ENCODE measurements at places on chromosomes 2 and 18. TPM values are rescaled to one million over a fixed set of nuclear protein-coding genes. Genes with fewer than 3 reads are reported as not detected.

Gene DSG3
- polyA plus RNA-seq, result not detected

Gene EN1
- not detected for polyA plus RNA-seq

Gene PHOSPHO2
- polyA plus RNA-seq, result 4.8 TPM

Gene ASXL3
- polyA plus RNA-seq, result not detected

Gene UCN
- polyA plus RNA-seq, result 2.6 TPM

Gene TUBB8B
- 6.7 TPM for polyA plus RNA-seq

Gene ATP6V1C2
- 0.10 TPM for polyA plus RNA-seq

Gene WNT6
- polyA plus RNA-seq, result 0.09 TPM

Gene FAM110C
- polyA plus RNA-seq, result 3.5 TPM

Gene REG1B
- polyA plus RNA-seq, result not detected

Gene SETBP1
- polyA plus RNA-seq, result 0.65 TPM

GRCh38 chr2:124534028-124534427 is 508.9 kb downstream of the CNTNAP5 start:
- no peak for DNase-seq

DNA sequence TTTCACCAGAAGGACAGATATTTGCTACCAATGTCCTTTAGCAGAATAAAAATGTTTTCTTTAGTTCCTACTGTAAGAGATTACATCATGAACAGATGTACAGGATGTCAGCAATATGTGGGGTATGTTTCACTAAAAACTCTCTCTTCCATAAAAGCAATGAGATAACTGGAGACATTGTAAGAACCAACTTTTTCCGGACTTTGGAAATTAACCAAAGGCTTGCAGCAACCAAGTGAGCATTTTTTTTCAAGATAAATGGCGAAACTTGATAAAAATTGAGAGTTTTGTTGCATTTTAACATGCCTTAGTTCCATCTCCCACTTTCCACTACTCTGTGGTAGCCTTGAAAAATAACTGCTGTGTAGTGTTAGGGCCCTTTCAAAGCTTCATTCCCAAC is 429.8 kb upstream of the CDH2 start:
- DNase-seq, result no peak

DNA sequence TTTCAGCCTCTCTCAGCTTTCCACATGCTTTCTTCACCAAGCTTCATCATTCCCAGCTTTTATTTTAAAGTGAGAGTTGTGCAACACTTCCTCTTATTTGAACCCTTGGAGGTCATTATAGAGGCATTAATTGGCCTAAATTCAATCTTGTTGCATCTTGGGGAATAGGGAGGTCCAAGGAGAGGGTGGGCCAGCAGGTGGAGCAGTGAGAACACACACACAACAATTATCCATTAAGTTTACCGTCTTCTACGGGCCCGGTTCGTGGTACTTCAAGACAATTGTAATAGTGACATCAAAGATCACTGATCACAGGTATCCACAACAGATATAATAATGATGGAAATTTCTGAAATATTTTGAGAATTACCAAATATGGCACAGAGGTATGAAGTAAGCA is 457.2 kb upstream of the SMIM21 start:
- DNase-seq, result no peak

- DNase-seq, result no peak
These were observed 196.8 kb downstream of the MCFD2 start for GRCh38 chr2:46718784-46719183.

DNA sequence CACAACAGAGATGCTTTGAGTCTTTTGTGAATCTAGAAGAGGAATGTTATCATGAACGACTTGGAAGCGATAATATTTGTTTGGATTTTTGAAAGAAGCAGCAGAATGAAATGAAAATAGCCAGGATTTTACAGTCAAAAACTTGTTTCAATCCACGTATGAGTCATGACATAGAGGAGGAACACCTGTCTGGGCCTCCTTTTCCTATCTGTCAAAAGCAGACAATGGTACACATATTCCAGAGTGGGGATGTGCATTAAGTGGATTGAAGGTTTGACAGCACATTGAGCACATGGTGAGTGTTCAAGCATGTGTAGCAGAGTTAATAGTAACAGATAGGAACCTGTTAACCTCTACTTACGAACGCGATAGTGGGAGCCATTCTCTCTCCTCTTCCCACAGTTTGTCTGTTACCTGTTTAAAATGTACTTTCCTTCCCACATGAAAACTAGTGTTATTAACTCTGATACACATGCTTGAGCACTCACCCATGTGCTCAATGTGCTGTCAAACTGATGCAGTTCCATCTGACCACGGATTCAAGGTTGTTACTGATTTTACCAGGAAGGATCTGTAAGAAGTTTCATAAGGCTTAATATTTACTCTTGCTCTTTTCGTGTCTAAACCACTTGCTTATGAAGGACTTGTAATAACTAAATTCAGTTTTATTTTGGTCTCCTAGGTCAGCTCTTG is 863.4 kb upstream of the SOX11 start:
- DNase-seq, result no peak

DNA sequence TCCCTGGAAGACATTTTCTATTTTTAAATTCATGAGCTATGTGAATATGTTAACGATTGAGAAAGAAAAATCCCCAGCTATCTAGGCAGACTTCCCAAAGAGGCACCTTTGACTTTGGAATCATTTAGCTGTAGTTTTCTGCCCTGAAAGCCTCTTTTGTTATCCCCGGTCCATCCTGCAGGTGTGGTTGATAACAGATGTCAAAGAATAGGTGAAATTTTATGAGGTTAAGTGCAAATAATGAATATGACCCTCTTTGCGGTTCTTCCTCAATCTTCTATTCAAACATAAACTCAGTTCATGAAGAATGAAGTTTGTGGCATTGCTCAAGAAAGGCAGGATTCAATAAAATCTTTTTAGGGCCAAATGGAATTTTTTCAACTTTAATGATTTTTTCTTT is 51.6 kb upstream of the ATP8B1 start:
- no peak for DNase-seq

- no peak for DNase-seq
These were observed 97.8 kb upstream of the CELF4 start for GRCh38 chr18:37663446-37663845.

DNA sequence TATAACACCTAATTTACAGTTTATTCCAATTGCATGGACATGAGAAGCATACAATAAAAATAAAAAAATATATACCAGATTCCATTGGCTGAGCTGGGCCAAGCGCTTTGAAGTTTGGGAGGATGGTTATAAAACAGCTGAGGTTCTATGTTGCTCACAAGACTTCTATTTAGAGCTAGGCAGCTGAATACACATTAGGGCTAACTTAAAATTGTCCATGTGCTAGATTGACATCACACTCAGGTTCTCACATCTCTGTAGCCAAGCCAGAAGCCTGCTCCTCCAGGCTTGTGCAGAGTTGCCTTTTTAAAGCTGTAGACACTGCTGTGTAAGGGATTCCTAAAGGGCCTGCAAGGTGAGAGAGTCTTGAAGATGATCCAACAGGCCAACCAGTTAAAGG is 871.1 kb upstream of the FANCL start:
- DNase-seq, result no peak

DNA sequence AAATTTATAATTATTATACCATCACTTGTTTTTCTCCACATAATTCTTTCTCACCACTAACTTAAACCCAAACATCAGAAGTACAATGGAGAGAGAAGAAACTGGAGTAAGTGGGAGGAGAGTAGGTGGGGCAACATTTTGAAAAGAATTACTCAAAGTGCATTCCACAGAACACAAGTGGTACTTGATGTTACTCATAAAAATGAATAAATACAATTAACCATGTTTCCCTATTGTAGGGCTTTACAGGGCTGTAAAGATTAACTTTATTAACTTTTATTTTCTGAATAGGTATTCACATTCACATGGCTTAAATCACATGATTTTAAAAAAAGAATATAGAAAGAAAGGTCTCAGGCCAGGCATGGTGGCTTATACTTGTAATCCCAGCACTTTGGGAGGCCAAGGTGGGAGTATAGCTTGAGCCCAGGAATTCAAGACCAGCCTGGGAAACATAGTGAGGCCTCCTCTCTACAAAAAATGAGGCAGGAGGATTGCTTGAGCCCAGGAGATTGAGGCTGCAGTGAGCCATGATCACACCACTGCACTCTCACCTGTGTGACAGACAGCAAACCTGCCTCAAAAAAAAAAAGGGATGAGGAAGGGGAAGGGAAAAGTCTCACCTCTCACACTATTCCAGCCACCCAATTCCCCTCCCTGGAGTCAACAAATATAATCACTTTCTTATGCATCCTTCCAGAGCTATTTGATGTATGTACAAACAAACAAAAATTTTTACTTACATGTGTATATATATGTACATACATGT is 47.1 kb downstream of the KCNG3 start:
- DNase-seq, result no peak

- no peak for DNase-seq
These were observed 106.3 kb downstream of the GRB14 start for GRCh38 chr2:164515030-164515429.

DNA sequence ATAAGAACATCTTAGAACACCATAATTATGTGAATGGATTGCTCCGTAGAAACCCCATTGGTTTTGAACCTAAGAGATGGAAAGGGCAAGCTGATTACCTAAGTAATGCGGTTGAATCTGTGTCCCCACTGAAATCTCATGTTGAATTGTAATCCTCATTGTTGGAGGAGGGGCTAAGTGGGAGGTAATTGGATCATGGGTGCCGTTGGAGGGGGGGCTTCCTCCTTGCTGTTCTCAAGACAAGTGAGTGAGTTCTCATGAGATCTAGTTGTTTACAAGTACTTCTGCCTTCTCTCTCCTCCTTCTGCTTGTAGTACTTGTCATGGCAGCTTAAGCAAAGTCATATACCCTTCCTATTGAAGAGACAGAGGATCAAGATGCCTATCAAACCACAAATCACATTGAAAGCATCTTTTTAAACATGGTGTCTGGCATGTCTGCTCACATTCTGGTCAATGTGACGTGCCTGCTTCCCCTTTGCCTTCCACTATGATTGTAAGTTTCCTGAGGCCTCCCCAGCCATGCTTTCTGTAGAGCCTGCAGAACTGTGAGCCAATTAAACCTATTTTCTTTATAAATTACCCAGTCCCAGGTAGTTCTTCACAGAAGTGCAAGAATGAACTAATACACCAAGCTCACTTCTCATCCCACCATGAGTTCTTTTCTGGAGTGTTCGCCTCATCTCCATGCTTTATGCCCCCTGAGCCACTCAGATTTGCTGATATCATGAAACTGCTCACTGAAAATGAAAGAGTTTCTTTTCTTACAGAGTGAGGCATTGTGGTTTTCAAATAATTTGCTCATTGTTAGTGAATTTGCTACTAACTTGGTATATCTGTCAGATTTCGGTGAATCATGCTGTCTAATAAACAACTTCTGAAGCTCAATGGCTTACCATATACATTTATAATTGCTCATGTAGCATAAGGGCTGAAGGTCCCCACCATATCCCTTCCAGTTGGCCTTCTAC is 23.6 kb downstream of the KCNE4 start:
- no peak for DNase-seq

GRCh38 chr2:110993557-110994231 is 127.0 kb upstream of the BCL2L11 start:
- DNase-seq, result no peak

DNA sequence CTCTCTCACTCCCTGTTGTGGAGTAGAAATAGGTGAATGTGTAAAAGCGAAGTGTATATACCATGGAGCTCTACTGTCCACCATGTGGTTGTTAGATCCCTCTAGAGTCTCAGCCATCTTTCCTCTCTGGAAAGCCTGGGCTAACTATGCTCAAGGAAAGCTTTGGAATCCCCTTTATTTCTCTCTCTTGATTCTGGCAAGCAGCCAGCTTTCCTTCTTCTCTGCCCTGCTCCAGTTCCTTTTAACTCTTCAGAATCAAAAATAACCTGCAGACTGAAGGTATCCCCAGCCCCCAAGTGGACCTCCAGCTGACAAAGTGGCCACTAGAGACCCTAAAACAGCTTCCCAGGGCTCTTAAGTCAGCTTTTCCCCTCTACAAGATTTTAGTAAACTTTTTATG is 381.9 kb downstream of the PLCL1 start:
- no peak for DNase-seq

DNA sequence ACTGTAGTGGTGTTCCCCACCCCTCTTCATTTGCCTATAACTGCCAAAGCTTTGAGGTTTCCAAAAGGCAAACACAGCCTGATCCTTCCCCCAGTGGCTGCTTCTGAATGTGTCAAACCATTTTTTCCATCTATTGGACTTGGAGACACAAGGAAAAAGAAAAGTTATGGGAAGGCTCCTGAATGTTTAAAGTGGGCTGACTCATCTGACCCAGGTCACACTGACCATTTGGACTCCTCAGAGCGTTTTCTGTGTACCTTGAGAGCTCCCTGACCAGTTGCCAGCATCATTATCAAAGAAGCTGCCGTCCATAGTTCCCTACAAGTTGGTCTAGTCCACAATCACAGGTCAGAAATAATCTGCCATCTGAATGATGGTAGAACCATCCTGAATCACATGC is 123.4 kb upstream of the COL3A1 start:
- no peak for DNase-seq

- DNase-seq, result no peak
These were observed 97.1 kb downstream of the MGAT5 start for GRCh38 chr2:134351016-134351415.

DNA sequence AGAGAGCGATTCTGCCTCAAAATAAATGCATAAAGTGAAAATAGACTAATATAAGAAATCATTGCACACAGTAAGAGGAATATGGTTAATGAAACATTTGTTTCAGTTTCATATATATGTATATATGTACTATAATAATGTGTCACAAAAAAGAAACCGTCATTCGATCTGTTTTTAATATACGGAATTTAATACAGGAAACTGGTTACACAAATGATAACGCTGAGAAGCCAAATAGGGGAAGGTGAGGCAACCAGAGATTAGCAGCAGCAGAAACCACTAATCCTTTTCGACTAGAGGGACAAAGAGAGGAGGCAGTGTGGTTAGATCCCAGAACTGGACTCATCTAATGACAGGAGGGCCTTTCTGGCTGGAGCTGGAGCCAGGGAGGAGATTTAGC is 64.2 kb upstream of the GREB1L start:
- no peak for DNase-seq

- no peak for DNase-seq
These were observed 240.3 kb upstream of the FBXO11 start for GRCh38 chr2:48146552-48146951.

DNA sequence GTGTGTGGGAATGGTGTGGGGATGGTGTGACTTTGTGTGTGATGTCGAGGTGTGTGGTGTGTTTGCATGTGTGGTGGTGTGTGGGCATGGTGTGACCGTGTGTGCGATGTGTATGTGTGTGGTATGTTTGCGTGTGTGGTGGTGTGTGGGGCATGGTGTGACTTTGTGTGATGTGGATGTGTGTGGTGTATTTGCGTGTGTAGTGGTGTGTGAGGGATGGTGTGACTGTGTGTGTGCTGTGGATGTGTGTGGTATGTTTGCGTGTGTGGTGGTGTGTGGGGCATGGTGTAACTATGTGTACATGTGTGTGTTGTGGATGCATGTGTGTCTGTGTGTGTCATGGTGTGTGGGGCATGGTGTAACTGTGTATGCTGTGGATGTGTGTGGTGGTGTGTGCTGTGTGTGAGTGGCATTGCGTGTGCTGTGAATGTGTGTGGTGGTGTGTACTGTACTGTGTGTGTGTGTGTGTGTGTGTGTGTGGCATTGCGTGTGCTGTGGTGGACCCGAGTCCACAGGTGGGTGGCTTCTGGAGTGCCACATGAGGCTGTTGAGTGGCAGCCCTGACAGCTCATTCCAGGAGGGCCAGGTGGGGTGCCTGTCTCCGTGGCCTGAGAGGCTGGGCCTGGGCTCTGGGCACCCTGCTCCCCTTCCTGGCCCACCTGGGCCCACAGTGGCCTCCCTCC is 14.7 kb downstream of the ODC1 start:
- DNase-seq, result no peak
